ENCODE measurements at places on chromosomes 7 and 10. TPM values are rescaled to one million over a fixed set of nuclear protein-coding genes. Genes with fewer than 3 reads are reported as not detected.

The TRIL gene
- 1.8 TPM for polyA plus RNA-seq

The MYH16 gene
- not detected for polyA plus RNA-seq

The LRRC18 gene
- polyA plus RNA-seq = not detected

The CDHR1 gene
- polyA plus RNA-seq = 0.07 TPM

The RAB19 gene
- polyA plus RNA-seq = not detected

The ZNF804B gene
- not detected for polyA plus RNA-seq

The SMKR1 gene
- polyA plus RNA-seq = not detected

The ITGB8 gene
- polyA plus RNA-seq = 0.64 TPM

The MUC12 gene
- 0.19 TPM for polyA plus RNA-seq

The RELN gene
- 1.7 TPM for polyA plus RNA-seq

The GPR22 gene
- 33.5 TPM for polyA plus RNA-seq

The SYT15 gene
- polyA plus RNA-seq = 1.3 TPM

The ALOX5 gene
- polyA plus RNA-seq = 6.1 TPM

The PLCE1 gene
- polyA plus RNA-seq = 1.3 TPM

The TAS2R60 gene
- polyA plus RNA-seq = not detected

The ZNF488 gene
- polyA plus RNA-seq = 0.07 TPM

All from heart left ventricle (tissue), 16 donors.